ENCODE measurements at places on chromosomes 6 and 20. TPM values are rescaled to one million over a fixed set of nuclear protein-coding genes. Genes with fewer than 3 reads are reported as not detected.

Gene DLGAP4
- 47.9 TPM for total RNA-seq

Gene SPAG4
- total RNA-seq, result 11.2 TPM

Gene PDRG1
- 9.0 TPM for total RNA-seq

Gene CTAGE9
- total RNA-seq, result not detected

Gene TPD52L2
- 45.1 TPM for total RNA-seq
